ENCODE measurements at places on chromosomes 4 and X.

DNA sequence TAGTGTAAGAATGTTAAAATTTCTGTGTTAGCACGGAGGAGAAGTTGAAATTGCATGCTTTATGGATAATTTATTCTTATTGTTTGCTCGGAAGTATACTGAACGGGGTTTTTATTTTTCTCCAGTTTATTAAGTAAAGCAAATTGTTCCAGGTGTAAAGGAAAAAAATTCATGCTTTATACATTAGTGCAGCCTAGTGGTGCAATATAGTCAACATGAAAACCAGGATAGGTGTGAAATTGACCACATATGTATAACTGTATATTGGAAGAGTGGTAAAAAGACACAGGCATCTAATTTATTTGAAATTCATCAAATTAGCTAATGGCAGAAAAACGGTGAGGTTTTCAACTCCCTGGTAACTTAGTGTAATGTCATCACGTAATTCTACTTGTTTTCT, 959 bp downstream of the BRS3 start:
- DNase-seq: no peak

- no peak for DNase-seq
Measured at GRCh38 chr4:102007959-102008425, 217.5 kb downstream of the BANK1 start.

- no peak for DNase-seq
Measured at GRCh38 chr4:29734343-29735213, 985.6 kb upstream of the PCDH7 start.

DNA sequence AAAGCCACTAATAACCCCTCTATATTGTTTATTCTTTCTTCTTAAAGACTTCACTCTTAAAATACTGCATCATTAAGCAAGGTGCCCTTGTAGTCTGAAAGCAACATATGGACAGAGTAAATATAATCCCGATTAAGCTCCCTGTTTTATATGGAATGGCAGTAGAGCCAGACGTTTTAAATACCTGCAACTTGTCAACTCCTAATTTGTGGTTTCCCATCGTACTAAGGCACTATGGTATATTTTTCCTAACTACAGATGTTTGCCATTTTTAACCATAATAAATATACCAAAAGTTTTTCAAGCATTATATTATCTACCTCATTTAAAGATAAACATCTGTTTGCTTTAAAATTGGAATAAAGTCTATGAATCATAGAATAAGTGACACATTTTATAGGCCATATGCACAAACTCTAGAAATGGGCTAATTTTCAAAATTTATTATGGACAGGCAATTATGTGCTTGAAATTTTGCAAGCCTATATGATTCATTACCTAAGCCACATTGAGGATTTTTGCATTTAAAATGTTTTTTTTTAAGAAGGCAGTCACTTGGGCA, 194.6 kb downstream of the FRMPD4 start:
- DNase-seq: no peak

DNA sequence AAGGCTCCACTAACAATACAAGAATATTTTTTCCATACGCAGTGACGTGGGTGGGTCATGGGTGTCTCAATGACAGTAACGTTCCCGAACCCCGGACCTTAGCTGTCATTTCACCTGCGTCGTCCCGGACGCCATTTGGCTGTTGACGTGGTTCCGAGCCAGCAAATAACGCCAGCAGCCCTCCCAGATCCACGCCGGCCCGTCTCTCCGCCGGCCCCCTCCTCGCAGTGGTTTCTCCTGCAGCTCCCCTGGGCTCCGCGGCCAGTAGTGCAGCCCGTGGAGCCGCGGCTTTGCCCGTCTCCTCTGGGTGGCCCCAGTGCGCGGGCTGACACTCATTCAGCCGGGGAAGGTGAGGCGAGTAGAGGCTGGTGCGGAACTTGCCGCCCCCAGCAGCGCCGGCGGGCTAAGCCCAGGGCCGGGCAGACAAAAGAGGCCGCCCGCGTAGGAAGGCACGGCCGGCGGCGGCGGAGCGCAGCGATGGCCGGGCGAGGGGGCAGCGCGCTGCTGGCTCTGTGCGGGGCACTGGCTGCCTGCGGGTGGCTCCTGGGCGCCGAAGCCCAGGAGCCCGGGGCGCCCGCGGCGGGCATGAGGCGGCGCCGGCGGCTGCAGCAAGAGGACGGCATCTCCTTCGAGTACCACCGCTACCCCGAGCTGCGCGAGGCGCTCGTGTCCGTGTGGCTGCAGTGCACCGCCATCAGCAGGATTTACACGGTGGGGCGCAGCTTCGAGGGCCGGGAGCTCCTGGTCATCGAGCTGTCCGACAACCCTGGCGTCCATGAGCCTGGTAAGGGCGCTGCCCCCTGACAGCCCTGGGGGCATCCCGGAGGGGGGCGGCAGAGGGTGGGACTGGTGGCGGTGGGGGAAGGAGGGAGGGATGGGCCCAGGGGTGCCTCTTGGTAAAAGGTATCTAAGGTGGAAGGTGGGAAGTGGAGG, at the start of gene CPE:
Gene CPE (plus strand): TSS at position 264 of the 933 bp plus-strand sequence. CDS start 214 bp downstream, at position 478.
- peak; percentile 39 for DNase-seq

DNA sequence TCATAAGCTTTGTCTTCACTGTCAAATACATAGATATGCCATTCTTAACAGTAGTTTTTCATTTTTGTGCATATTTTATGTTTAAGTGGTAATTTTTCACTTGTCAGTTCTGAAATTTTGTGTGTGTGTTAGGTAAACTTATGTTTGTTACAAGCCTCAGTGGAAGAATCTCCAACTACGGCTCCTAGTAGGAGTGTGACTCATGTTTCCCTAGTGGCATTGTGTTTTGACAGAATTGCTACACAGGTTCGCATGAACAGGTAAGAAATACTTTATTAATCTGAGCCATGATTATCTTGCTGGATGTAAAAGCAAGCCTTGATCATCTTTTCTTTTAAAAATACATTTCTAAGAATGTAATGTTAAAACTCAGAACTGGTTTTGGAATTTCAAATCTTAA, 94.4 kb downstream of the BLTP1 start:
- DNase-seq: no peak

GRCh38 chr4:79209081-79209480, 116.8 kb downstream of the NAA11 start:
- DNase-seq: no peak

Measured in lower leg skin (tissue), 4 donors.